ENCODE measurements at places on chromosomes 11 and 22.
A peak's percentile ranks its signal among the peaks of the same experiment; 100 is the strongest.

DNA sequence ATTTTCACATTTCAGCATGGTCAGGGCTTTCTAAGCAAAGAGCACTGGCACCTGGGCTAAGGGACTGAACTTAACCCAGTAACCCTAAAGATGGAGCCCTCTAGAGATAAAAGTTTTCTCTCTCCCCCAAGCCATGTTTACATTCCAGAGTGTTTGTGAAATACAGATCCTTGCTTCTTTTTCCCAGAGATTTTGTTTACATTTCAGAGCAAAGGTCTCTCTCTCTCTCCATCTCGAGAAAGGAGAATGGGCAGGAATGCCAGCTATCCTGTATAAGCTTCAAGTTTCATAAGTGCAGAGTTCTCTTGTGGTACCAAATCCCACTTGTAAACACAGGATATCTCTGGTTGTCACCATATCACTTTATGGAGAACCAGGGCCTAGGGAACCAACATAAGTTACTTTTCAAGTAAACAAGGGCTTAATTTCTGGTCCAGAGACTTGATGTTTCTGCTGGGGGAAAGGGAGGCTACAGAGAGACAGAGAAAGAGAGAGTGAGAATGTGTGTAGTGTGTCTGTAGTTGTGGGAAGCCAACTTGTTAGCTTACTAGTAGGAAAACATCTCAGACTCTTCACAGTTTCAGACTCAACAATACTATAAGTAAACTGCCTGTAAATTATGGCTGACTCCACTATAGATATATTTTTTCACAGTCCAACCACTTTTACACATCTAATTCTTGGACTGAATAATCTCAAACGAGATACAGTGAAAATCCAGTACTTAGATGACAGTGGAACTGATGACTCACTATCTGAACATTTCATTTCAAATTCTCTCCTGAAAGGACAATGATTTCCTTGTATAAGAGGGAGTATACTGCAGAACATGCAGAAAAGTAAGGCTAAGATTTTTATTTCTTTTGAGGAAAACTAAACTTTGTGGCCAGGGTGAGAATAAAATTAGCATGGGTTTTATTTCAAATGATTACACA, 76.2 kb downstream of the ARHGAP32 start:
- no peak for DNase-seq

- DNase-seq = no peak
Measured at GRCh38 chr11:67656278-67656922, 5.9 kb upstream of the ACY3 start.

- peak; percentile 99 for DNase-seq
Measured at GRCh38 chr11:94493281-94494125, at the start of the genes ANKRD49 and MRE11. TSS of gene ANKRD49 (plus strand) at chr11:94493984. CDS start at chr11:94496694, 2,710 bp downstream. TSS of gene MRE11 (minus strand) at chr11:94493844. CDS start at chr11:94492801, 1,043 bp downstream.

- DNase-seq = no peak
Measured at GRCh38 chr11:71323876-71324526, 71.6 kb upstream of the SHANK2 start.

GRCh38 chr11:69121021-69121420, 34.7 kb upstream of the SMIM38 start:
- no peak for DNase-seq

DNA sequence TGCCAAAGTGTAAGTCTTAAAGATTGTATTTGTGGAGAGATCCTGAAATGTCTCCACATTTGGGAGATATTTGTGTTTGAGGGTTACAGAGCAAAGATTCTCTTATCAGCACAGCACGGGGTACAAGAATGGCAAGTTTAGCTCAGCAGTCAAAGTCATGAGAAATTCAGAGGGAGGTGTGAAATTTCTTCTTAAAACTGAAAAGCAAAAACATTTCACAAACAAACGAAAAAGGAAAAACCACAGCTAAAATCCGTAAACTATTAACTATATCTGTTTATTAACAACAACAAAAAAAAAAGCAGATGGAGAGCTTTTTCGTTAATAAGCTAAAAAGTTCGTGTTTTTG, 40.9 kb upstream of the ETS1 start:
- no peak for DNase-seq

DNA sequence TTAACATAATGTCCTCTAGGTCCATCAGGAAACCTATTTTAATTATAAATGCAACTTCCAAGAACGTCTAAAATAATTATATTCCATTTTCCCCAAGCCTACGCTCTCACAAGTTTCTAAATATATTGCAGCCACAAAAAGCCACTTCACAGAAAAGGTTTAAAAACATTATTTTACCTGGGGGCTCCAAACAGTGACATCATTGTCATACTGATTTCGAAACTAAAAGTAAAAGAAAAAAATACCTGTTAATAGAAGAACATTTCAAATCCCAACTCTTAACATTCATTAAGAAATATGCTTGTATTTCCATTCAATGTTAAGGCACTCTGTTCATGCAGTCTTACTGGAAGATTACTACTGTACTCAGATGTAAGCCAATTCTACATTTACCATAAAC, 1.4 kb downstream of the PSMA1 start:
- DNase-seq = no peak

DNA sequence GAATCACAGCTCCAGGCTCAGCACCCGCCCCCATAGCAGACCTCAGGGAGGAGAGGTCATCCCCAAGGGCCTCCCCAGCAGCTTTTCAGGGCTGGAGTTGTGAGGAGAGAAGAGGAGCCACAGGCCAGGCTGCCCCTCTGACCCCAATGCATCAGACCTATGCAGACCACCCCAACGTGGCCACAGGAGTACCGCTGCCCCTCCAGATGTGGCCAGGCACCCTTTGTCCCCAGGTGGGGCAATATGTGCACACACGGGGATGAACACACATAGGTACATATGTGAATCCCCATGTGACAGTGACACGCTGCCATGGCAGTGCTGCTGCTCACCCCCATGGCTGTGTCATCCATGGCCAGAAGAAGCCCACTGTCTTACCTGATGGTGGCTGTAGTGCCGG, 10.9 kb downstream of the USH1C start:
- DNase-seq = no peak

- no peak for DNase-seq
Measured at GRCh38 chr11:28108958-28109357, 770 bp downstream of the METTL15 start.

- DNase-seq = peak; percentile 89
Measured at GRCh38 chr22:44698531-44699421, 3.2 kb upstream of the PRR5 start.

DNA sequence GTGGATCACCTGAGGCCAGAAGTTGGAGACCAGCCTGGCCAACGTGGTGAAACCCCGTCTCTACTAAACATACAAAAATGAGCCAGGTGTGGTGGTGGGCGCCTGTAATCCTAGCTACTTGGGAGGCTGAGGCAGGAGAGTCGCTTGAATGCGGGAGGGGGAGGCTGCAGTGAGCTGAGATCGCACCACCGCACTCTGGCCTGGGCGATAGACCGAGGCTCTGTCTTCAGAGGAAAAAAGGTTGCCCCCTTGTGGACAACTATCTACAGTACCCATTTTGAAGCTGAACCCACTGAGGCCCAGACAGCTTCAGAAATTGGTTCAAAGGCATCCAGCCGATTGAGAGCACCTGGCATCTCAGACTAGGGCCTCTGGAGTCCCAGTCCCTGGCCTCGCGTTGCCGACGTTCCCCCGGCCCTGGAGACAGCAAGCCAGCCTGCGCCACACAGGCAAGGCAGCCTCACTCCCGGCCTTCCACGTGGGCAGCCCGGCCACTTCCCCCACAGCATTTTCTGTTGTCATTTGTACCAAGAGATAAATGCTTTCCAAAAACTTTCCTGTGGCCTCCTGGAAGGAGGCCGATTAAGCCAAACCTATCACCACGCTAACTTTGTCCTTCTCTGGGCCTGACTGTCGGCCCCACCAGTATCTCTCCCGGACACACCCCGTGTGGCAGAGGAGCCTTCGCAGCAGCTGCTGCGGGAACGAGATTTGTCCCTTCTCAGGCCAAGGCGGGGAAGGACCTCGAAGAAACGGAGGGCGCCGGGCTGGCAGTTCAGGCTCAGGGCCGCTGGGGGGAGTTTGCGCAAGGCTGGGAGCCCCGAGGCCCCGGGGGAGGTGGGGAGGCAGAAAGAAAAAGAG, 82.8 kb downstream of the FLI1 start:
- DNase-seq = peak; percentile 65

GRCh38 chr11:114182471-114183043, 113.6 kb upstream of the NNMT start:
- DNase-seq = no peak

DNA sequence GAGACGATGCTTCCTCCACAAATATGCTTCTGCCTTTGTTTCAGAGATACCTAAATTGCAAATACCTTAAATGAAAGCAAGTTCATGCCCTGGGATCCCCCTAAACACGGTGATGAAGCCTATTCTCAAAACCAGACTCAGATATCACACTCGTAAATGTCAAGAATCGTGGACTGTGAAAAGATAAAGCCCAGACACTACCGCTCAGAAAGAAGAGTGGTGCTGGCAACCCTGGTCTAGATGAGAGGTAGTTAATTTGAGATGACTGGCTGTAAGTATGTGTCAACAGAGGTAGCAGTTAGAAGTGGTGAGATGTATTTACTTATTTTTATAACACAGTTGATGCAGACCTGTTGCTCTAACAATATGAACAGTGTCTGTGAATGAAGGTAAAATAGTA, 2.5 kb downstream of the OVCH2 start:
- no peak for DNase-seq

GRCh38 chr22:33811686-33812085, 108.6 kb downstream of the LARGE1 start:
- DNase-seq = peak; percentile 87

DNA sequence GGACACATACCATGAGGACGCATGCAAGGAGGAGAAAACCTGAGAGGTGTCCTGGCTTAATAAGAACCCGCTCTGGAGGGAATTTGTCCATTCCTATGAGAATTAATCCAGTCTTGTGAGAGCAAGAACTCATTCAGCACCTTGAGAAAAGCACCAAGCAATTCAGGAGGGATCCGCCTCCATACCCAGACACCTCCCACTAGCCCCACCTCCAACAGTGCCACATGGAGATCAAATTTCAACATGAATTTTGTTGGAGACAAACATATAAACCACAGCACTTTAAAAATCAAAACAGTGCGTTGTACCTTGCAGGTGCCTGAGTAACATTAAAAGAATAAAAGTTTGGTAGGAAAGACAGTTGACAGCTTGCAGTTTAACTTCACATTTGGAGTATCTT, 11.4 kb downstream of the UBE4A start:
- no peak for DNase-seq

GRCh38 chr11:117535201-117535849, 207.7 kb downstream of the CEP164 start:
- DNase-seq = peak; percentile 87

DNA sequence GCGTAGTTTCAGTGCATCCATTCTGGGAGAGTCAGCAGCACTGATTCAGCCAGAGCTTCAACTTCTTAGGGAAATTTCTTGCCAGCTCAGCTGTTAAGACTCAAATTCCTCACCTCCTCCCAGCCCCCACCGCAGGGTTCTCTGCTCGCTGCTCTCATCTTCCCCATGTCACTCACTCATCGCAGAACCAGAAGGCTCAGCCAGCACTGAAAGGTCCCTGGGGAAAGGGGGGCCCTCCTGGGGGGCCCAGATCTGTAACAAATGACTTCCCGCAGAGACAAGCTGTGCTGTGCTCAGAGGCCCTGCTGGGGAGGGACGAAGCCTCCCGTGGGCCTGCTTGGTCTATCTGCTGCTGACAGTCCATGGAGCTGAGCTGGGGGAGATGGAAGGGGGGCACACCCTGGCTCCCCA, 220.6 kb downstream of the NTM start:
- peak; percentile 25 for DNase-seq

DNA sequence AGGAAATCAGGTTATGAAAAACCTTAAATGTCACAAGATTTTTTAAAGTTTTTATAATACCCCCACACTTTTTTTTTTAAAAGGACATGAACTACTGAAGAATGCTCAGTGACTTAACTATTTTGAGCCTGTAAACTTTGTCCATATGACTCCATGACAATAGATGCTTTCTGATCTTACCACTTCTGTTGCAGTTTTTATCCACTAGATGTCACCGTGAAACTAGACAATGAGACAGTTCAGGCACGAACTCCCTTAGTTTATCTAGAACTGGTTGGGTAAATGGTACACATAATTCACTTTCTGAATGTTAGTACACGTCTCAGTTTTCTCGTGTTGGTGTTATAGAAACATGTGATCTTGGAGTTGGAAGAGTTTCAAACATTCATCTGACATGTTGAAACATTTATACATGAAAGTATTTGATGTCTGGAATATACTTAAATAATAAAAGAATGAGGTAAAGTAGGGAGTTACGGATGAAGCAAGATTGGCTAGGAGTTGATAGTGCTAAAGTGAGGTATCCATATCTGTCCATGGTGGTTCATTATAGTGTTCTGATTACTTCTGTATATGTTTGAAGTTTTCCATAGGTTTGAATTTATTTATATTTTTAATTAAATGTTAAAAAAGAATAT, 8.1 kb downstream of the CCDC15 start:
- DNase-seq = peak; percentile 22

DNA sequence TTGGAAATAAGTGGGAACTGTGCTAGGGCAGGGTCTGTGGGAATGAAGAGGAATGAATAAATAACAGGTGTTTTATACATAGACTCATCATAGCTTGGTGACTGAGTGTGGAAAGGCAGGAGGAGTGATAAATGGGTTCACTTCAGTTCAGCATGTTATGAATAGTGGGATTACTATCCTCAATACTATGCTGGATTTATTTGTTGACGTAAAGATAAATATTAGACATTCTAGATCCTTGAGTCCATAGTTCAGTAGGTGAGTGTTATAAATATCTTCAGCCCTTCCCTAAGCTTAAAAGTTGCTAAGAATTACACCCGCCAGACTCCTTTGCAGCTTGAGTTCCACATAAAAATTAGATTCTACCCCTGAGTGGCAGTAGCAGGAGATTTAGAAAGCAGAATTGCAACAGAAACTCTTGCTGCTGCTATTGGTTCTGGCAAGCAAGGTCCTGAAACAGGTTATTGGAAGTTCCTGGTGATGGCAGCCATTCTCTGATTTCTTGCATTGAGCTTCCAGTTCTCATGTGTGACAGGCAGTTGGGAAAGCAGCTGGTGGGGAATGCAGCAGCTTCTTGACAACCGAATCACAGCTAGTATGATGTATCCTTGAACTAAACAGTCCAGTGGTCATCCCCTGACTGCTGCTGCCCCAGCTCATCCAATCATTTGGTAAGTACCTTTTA, 1558.9 kb downstream of the FAM181B start:
- DNase-seq = no peak

GRCh38 chr11:72030472-72031045, 31.9 kb downstream of the IL18BP start:
- DNase-seq = no peak

- DNase-seq = no peak
Measured at GRCh38 chr11:35529971-35530495, 4.6 kb upstream of the PAMR1 start.

DNA sequence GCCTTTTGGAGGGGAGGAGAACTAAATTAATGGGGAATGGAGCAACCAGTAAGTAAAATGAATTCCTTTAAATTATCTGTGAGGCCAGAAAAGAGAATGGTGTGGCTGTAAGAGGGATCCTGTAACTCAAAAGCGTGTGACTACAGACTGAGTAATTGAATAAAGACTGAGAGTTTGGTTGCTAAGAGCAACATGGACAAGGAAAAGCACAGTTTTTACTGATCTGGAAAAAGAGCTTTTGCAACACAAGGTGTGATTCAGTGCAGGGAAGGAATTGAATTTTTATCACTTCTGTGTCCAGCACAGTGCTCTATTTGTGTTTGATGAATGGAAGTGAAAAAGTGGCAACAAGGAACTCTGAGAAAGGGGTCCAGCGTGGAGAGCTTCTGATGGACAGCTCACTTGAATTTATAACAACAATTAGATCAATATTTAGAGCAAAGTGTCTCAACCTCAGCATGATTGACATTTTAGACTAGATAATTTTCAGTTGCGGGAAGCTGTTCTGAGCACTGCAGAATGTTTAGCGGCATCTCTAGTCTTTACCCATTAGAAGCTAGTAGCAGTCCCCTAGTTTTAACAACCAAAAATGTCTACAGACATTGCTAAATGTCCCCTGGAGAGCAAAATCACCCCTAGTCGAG, 202.8 kb upstream of the BDNF start:
- DNase-seq = no peak

Measured in kidney (tissue), 22 donors.